ENCODE measurements at places on chromosomes 1 and 21. TPM values are rescaled to one million over a fixed set of nuclear protein-coding genes. Genes with fewer than 3 reads are reported as not detected.
A peak's percentile ranks its signal among the peaks of the same experiment; 100 is the strongest.

DNA sequence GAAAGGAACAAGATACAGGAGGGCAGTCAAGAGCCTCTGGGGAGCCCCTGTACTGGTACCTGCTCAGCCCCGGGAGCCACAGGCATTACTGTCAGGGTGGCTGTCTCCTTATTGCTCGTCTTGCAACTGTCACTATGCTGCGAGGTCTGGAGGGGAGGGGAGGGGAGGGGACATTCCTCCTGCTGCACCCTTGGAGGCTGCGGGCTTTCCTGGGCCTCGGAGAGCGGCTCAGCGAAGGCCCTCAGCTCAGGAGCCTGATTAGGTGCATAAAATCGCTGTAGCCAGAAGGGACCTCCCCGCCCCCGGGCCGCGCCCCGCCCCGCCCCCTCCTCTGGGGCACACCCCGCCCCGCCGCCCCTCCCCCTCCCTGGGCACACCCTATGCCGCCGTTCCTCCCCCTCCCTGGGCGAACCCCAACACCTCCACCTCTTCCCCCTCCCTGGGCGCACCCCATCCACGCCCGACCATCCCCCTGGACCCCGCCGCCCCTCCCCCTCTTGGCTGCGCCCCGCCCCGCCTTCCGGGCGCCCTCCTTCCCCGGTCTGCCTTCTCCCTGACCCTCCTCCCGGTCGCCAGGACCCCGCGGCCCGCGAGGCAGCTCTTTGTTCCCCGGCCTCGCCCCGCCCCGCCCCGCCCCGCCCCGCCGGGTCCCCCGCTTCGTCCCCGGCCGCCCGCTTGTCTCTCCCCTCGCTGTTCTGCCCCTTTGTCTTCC, 35.5 kb downstream of the CACHD1 start:
- peaks cover 82% of the 10 kb centered on the region for H3K4me1 ChIP-seq
- peak; percentile 60 for DNase-seq
- peak overlapping the region; percentile 90 for H3K4me3 ChIP-seq
- H3K27ac ChIP-seq: peak overlapping the region; percentile 97
- no peaks in the 10 kb centered on the region for H3K36me3 ChIP-seq

- DNase-seq: no peak
- H3K4me3 ChIP-seq: no peak overlapping the region
- H3K4me1 ChIP-seq: peaks cover under 1% of the 10 kb centered on the region
- no peaks in the 10 kb centered on the region for H3K27me3 ChIP-seq
- no peak overlapping the region for H3K27ac ChIP-seq
- H3K36me3 ChIP-seq: no peaks in the 10 kb centered on the region
These were observed 276.8 kb upstream of the TMEM51 start for GRCh38 chr1:14876747-14877146.

DNA sequence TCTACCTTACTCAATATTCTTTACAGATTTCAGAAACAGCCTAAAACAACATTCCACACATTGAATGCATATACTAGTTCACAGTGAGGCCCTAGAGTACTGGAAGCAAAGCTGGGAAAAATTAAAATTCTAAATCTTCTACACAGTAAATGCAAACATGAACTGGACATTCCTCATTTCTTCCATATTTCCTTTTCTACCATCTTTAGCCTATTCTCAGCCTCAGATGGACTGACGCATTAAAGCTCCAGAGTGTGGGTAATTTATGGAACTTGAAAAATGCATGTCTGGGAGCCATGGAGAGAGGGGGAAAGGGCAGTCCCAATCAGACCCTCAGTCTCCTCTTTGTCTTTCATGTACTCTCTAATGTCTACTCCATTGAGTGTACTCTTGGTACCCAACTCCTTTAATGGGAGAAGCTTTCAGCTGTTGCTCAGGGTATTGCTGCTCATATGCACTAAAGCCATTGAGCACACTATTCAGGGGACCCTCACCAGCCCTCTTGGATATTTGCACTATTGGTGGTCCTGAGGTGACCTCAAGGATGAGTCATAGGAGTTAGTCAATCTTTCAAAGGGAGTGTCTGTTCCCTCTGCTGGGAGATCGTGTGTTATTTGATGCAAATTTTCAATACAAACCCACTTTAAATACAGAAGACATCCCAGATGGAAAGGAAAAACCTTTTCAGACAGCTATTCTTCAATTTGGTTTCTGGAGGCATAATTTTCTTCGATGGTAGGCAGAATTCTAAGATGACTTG, 83.3 kb upstream of the KCNJ15 start:
- no peak overlapping the region for H3K4me3 ChIP-seq
- no peak for DNase-seq
- peaks cover 27% of the 10 kb centered on the region for H3K4me1 ChIP-seq
- no peaks in the 10 kb centered on the region for H3K27me3 ChIP-seq
- no peak overlapping the region for H3K27ac ChIP-seq

GRCh38 chr1:29575826-29576225, 339.5 kb downstream of the PTPRU start:
- peak overlapping the region; percentile 17 for H3K4me3 ChIP-seq
- H3K4me1 ChIP-seq: peaks cover 35% of the 10 kb centered on the region
- no peaks in the 10 kb centered on the region for H3K36me3 ChIP-seq
- H3K27me3 ChIP-seq: no peaks in the 10 kb centered on the region
- no peak for DNase-seq
- H3K27ac ChIP-seq: peak overlapping the region; percentile 16

Gene A3GALT2
- total RNA-seq: not detected

DNA sequence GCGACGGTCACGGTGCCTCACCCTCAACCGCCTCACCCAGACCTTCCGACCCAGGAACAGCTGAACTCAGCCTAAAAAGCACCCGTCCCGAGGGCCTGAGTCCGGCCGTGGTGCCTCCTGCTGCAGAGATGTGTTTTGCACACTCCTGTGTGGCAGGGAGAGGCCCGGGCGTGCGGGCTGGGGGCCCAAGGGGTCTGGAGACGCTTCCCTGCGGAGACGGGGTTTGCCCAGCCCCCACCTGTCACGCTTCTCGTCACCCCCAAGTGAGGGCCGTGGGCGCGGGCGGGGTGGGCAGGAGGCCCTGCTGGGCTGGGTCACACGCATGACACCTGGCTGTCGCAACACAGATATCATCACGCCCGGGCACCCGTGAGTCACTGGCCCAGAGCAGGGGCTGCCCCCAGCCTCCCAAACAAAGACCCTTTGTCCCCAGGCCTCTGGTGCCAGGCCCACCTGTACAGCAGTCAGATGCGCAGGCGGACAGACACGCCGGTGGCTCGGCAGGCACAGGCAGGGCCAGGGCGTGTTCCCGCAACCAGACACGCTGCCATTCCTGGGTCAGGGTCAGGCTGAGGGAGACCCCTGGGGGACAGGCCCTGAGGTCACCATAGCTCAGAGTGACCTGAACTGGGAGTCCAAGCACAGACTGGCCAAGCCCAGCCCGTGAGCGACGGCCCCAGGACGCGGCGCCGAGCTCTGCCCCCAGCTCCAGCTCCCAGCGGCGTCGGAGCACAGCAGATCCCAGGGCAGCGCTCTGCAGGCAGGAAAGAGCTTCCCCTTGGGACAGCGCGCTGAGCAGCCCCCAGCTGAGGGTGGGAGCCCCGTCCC, 6.1 kb downstream of the B3GALT6 start:
- H3K4me1 ChIP-seq: peaks cover 15% of the 10 kb centered on the region
- no peak overlapping the region for H3K4me3 ChIP-seq
- peaks cover 4% of the 10 kb centered on the region for H3K27me3 ChIP-seq
- H3K27ac ChIP-seq: no peak overlapping the region
- H3K36me3 ChIP-seq: peaks cover 11% of the 10 kb centered on the region

GRCh38 chr1:12056331-12056841, 6.7 kb upstream of the TNFRSF8 start:
- peaks cover 3% of the 10 kb centered on the region for H3K36me3 ChIP-seq
- peaks cover 24% of the 10 kb centered on the region for H3K27me3 ChIP-seq
- no peak overlapping the region for H3K4me3 ChIP-seq
- no peak overlapping the region for H3K27ac ChIP-seq

Gene GNAT2
- total RNA-seq: not detected

Gene PTAFR
- 0.25 TPM for total RNA-seq

DNA sequence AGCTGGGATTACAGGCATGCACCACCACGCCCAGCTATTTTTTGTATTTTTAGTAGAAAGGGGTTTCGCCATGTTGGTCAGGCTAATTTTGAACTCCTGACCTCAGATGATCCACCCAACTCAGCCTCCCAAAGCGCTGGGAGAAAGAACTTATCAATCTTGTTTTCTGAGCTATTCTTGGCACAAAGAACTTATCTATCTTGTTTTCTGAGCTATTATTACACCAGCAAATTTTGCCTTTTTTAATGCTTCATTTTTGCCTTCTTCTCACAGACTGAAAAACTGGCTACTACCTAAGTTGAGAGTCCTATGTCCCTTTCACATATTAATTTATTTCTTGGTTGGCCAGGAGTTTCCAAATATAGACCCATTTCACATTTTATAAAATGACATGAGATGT, 9.3 kb downstream of the SLC16A1 start:
- H3K27ac ChIP-seq: no peak overlapping the region
- DNase-seq: no peak
- H3K36me3 ChIP-seq: peaks cover 8% of the 10 kb centered on the region
- no peaks in the 10 kb centered on the region for H3K27me3 ChIP-seq

DNA sequence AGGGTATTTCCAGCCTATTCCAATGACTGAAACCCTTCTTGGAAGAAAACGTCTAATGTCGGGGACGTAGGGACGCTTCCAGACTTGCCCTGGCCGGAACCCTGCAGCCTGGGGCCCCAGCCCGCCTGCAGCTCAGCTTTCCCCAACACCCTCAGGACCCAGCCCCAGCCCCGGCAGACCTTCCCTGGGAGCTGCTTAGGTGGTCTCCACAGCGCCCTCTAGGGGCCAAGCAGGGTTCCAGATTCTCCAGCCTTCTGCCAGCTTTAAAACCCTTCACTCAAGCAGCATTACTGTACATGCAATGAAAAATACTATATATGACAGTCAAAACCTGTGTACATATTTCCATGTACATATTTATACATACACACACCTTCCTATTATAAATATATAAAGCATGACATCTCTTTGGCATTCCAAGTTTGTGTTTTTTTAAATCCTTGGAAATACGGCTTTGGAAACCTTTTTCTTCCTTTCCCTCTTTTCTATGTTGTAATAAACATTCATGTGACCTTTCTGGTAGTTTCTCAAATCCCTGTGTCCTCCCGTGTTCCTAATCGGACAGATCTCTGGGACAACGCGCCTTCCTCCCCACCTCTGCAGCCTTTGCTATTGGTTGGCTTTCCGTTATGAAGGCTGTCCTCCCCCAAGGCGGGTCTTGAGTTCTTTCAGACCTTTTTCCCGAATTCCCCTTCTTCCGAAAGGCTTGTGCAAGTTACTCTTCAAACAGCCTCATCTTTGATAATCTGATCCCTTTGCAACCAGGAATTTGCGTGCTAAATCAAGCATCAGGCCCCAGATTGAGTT, 60.3 kb downstream of the STUM start:
- H3K36me3 ChIP-seq: no peaks in the 10 kb centered on the region
- no peak overlapping the region for H3K4me3 ChIP-seq
- no peak overlapping the region for H3K27ac ChIP-seq

- H3K4me3 ChIP-seq: no peak overlapping the region
- no peak for DNase-seq
- no peak overlapping the region for H3K27ac ChIP-seq
- peaks cover 29% of the 10 kb centered on the region for H3K4me1 ChIP-seq
These were observed 21.7 kb downstream of the ITPKB start for GRCh38 chr1:226717256-226717909.

Gene DMRTA2
- 0.18 TPM for total RNA-seq

DNA sequence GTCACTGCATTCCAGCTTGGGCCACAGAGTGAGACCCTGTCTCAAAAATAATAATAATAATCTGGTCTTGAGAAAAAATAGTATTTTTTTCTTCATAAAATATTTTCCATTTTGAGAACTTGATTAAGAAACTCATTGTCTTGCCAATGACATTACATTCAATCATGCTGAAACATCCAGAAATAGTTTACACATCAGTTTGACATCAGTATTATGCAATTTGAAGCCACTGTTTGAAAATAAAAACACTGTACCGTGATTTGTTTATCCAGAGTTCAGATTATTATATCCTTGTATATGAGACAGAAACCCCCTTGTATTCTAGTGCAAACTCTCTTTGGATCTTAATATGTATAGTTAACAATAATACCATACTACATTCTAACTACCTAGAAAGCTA, 6.9 kb downstream of the FMO2 start:
- H3K27me3 ChIP-seq: no peaks in the 10 kb centered on the region
- H3K4me3 ChIP-seq: no peak overlapping the region
- no peaks in the 10 kb centered on the region for H3K4me1 ChIP-seq
- no peak for DNase-seq
- no peaks in the 10 kb centered on the region for H3K36me3 ChIP-seq

Gene NKAIN1
- 73.2 TPM for total RNA-seq

Gene ADGRL2
- total RNA-seq: 168 TPM

Gene MFAP2
- total RNA-seq: 81.6 TPM

DNA sequence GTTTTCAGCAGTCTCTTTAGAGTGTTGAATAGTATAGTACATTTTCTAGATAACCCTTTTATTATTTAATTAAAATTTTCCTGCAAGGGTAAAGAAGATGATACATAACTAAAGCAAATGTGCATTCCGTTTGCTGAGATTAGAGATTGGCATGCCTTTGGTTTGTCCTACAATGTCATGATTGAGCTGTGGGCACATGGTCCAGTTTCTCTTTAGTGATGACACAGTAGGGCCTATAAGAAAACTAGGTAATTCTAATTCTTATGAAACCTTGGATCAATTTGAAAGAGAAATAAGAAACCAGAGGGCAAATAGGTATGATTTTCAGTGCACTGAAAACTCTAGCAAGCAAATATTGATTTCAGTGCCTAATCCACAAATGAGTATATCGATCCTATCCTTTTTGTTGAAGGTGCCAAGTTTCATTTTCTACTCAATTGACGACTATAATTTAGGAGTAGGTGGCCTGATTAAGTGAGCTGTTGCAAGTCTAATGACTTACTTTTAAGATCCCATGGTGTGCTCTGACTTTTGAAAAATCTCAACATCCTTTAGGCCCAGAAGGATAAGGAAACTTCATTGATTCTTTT, 128.0 kb upstream of the KCNK1 start:
- no peaks in the 10 kb centered on the region for H3K4me1 ChIP-seq
- H3K4me3 ChIP-seq: no peak overlapping the region
- DNase-seq: no peak
- no peak overlapping the region for H3K27ac ChIP-seq
- H3K27me3 ChIP-seq: peaks cover 4% of the 10 kb centered on the region

- H3K4me3 ChIP-seq: no peak overlapping the region
- H3K4me1 ChIP-seq: peaks cover 22% of the 10 kb centered on the region
- H3K27me3 ChIP-seq: no peaks in the 10 kb centered on the region
- H3K27ac ChIP-seq: no peak overlapping the region
- no peak for DNase-seq
These were observed 3.8 kb downstream of the SMG7 start for GRCh38 chr1:183476081-183476480.

Gene OR2T2
- not detected for total RNA-seq

DNA sequence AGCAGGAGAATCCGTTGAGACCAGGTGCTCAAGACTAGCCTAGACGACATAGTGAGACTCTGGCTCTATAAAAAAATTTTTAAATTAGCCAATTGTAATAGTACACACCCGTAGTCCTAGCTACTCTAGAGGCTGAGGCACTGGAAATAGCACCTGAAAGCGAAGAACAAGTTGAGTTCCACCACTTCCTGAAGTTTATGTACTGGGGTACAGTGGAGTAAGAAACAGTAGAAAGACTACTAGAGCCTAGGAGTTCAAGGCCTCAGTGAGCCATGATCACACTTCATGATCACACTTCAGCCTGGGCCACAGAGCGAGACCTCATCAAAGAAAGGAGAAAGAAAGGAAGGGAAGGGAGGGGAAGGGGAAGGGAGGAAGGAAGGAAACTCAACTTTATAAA, 19.8 kb downstream of the RSBN1 start:
- DNase-seq: no peak
- H3K27ac ChIP-seq: no peak overlapping the region
- H3K27me3 ChIP-seq: no peaks in the 10 kb centered on the region
- H3K4me3 ChIP-seq: no peak overlapping the region
